AG09319 (cell line): ENCODE measurements at places on chromosomes 7 and 10.

GRCh38 chr10:4651404-4652037 is 174.5 kb upstream of the AKR1E2 start:
- DNase-seq: no peak

- DNase-seq: no peak
Observed at GRCh38 chr7:41012041-41012440, 690.8 kb downstream of the INHBA start.

- no peak for DNase-seq
Observed at GRCh38 chr7:44325811-44326241, 432 bp upstream of the CAMK2B start.

- no peak for DNase-seq
Observed at GRCh38 chr7:101170617-101171441, 5.5 kb upstream of the VGF start.

DNA sequence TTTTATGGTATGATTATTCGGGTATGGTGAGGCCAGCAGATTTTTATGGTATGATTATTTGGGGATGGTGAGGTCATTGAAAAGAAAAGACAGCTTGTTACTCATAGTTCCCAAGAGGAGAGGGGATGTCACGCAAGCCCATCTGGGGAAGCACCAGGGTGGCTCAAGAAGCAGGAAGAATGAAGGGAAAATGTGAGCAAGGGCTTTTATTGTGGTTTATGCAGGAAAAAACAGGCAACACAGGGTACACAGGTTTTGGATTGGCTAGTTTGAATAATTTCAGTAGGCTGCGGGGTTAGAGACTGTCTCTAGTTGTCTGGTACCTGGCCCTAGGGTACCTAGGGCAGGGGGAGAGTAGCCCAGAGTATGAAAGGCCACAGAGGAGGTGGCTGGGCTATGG is 26.8 kb upstream of the DGKI start:
- DNase-seq: no peak

GRCh38 chr10:34489973-34490745 is 324.9 kb downstream of the PARD3 start:
- DNase-seq: no peak
